ENCODE measurements at places on chromosomes 11 and 22. TPM values are rescaled to one million over a fixed set of nuclear protein-coding genes. Genes with fewer than 3 reads are reported as not detected.

Gene CCDC89
- 9.4 TPM for total RNA-seq

- no peak for DNase-seq
Measured at GRCh38 chr11:11965192-11965591, 43.2 kb downstream of the DKK3 start.

DNA sequence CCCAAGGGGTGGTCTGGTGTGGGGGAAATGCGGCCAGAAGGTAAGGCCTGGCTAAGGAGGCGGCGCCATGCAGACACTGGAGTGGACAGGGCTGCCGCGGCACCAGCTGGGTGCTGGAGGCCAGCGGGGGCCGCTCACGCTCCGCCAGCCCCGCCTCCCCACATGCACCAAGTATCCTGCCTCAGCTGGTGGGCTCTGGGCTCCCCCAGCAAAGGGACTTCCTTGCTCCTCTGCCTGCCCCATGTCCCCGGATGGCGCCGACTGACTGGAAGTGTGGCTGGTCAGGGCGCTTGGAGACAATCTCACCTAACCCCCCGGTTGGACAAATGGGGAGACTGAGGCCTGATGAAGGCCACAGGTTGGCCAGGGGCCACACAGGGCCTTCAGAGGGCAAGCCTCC, 7.6 kb upstream of the CHADL start:
- DNase-seq = no peak

- DNase-seq = no peak
Measured at GRCh38 chr11:83011333-83012167, 60.1 kb downstream of the RAB30 start.

Gene ST14
- not detected for total RNA-seq

DNA sequence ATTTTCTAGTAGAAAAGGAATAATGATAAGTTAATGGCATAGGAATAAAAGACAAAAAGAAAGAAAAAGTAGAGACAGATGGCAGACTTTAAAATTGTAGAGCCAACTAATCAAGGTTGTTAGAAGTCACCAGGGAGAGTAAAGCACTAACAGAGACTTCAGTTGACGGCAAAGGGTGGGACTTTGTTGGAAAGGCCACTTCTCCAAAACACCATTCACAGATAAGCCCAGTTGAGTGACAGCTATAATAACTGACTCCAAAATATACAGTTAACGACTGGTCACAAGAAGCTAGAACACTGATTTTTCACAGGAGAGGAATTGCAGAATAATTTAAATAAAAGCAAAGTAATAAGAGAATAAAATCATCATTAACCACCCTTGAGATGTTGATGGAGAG, 16.0 kb upstream of the SOX6 start:
- DNase-seq = no peak

GRCh38 chr11:79150966-79151365, 289.9 kb downstream of the TENM4 start:
- DNase-seq = peak; percentile 86

DNA sequence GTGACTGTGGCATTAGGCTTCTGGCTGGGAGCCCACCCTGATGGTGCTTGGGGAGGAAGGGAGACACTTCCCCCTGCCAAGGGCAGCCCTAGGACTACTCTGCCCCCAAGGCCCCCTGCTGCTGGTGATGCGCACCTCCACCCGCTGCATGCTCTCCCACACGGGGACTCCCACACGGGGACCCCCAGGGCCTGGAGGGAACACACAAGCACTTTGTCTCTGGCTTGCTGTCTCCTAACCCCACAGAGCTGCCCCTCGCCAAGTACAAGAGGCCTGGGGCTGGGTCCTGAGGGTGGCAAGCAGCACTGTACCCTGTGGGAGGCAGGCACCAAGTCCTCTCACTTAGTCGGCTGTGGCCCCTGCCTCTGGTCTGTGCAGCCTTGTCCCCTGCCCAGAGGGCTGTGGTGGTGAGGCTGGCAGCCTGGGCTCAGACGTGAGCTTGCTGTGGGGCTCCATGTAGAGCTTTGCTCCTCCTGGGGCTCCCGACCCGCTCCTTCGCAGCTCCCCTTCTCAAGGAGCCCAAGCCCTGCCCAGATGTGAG, 7.9 kb downstream of the LRRC75B start:
- no peak for DNase-seq

DNA sequence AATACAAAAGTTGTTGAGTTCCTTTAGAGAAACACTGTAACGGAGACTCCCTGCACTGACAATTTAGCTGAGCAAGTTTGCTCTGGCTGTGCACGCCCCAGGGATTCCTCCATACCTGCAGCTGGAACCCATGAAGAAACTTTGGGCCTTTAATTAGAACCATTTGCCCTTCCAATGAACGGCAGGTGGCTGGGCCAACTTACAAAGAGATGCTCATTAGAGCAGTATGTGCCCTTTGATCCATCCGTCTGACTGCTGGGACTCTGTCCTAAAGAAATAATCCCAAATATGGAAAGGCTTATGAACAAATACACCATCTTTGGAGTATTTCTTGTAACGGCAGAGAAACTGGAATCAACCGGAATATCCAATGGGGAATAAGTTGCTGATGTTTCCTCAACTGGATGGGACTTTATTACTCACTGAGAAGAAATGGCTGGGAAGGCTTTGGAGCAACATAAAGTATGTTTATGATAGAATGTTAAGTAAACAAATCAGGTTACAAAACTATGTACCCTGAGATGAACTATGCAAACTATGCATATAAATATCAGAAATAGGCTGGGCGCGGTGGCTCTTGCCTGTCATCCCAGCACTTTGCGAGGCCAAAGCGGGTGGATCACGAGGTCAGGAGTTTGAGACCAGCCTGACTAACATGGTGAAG, 24.4 kb upstream of the FBLN1 start:
- peak; percentile 96 for DNase-seq

DNA sequence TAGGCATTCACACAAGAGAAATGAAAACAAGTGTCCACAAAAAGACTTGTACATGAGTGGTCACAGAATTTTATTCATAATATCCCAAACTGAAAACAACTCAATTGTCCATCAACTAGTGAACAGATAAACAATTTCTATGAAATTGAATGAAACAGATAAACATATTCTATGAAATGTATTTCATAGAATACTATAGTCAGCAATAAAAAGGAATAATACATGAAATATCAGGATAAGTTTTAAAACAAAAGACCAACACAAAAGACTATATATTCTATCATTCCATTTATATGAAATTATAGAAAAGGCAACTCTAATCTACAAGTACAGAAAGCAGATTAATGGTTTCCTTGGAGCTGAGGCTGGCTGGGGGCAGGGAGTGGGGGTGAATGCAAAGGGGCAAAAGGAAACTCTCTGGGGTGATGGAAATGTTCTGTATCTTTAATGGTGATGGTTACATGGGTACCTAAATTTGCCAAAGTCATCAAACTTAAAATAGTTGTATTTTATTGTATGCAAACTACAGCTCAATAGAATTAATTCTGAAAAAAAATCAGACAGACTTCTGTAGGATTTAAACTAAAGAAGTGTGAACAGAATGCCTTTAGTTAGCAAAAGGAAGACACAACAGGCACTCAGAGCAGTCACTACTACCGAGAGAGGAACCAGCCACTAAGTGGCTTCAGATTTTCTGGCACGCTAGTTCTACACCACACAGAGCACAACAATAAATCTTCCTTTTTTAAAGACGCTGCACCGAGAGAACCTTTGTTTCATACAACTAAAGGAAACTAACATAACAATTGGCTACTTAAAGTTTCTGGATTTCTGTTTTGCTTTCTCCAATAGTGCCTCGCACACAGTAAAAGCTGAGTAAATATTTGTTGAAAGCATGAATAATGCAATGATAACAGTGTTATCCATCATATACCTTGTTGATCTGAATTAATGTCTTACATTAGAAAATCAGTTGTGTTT, 15.4 kb downstream of the CCDC34 start:
- DNase-seq = no peak

- DNase-seq = no peak
Measured at GRCh38 chr11:92894197-92894596, 75.3 kb upstream of the MTNR1B start.

Gene OR8G1
- total RNA-seq = not detected

DNA sequence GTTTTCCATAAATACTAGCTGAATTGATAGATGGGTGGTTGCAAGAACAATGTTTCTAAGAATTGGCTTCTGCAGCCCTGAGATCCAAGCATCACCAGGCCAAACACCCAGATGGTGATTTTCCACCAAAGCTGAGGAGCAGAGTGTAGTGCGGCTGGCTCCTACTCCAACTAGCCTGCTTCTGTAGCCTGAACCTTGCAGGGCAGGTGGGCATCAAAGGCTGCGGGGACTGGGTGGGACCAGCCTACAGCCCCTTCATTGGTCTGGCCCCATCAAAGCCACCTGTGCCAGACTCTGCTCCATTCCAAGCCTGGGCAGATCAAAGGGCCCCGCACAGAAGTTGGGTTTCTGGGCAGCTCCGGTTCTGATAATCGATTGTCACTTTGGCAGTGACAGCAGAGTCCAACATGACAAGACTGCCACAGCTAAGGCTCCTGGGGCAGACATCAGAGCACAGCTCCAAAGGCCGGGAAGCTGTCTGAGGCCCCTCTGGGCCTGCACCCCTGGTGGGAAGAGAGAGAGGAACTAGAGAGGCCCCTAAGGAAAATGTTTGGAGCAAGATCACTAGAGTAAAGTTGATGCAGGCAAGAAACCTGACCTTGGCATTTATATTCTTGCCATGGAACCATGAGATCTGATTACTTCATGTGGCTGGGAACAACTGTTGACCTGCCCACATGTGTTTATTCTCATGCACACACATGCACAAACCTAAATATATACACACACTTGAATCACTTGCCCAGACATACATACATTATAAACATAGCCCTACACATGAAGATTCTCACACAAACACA, 582.9 kb downstream of the INSC start:
- DNase-seq = no peak

Gene SLC43A1
- 10.0 TPM for total RNA-seq

Gene CARD18
- total RNA-seq = not detected

DNA sequence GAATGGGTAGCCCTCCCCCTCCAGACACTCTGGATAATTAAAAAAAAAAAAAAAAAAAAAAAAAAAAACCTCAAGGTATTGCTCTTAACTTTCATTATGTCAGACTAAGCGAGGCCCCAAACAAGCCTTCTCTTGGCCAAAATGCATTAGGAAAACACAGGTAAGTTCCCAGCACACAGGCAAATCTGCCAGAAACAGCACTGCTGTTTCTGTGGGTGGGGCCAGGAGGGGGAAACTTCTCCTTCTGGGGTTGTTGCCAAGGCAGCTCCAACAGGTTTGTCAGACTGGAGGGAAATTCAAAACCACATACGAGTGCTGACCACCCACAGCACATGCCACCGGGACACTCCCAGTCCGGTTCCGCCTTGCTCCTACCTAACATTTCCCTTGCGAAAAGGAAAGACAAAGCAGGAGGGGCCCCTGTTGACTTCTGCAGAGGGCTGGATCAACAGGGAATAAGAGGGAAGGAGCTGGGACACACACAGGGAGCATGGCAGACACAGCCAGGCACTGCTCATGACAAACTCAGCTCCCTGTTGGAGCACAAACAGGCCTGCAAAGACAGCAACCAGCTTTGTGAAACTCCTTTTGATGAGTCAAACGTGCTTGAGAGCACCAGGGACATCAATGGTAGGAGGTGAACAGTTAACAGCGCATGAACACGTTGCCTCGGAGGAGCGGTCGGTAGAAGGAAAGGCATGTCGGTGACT, 55.0 kb downstream of the MYH9 start:
- DNase-seq = peak; percentile 83

DNA sequence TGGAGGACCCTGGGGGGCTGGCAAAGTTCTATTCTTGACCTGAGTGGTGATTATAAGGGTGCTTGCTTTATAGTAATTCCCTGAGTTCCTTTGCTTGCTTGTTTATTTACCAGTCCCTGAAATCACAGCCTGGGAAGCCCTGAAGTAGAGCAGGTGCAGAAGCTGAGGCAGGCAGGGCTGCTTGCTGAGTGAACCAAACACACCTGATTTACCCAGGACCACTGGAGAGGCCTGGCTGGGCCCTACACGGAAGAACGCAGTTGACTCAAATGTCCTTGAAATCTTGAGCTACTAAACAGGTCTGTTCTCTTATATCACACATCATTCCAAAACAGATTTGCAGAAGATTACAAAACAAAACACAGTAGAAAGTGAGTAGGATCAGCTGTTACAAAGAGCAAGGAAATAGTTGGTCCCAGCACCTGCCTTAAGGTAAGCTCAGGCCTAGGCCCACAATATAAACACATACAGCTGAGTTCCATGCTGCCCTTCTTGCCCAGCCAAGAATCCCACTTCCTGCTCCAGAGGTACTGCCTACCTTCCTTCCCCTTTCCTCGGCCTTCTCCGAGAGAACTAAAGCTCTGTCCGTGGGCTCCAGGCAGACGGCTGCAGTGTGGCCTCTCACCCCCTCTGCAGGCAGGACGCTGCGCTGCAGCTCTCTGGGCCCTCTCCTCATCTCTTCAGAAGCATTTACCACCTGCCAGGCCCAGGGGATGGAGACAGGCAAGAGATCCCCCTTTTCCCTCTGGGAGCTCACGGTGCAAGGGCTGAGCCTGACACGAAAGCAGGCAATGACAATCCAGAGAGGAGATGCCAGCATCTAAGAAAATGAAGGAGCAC, 46.1 kb upstream of the SCUBE2 start:
- peak; percentile 69 for DNase-seq

Gene EFCAB6
- 1.1 TPM for total RNA-seq

- no peak for DNase-seq
Measured at GRCh38 chr22:27097506-27097905, 440.1 kb downstream of the MIAT start.

DNA sequence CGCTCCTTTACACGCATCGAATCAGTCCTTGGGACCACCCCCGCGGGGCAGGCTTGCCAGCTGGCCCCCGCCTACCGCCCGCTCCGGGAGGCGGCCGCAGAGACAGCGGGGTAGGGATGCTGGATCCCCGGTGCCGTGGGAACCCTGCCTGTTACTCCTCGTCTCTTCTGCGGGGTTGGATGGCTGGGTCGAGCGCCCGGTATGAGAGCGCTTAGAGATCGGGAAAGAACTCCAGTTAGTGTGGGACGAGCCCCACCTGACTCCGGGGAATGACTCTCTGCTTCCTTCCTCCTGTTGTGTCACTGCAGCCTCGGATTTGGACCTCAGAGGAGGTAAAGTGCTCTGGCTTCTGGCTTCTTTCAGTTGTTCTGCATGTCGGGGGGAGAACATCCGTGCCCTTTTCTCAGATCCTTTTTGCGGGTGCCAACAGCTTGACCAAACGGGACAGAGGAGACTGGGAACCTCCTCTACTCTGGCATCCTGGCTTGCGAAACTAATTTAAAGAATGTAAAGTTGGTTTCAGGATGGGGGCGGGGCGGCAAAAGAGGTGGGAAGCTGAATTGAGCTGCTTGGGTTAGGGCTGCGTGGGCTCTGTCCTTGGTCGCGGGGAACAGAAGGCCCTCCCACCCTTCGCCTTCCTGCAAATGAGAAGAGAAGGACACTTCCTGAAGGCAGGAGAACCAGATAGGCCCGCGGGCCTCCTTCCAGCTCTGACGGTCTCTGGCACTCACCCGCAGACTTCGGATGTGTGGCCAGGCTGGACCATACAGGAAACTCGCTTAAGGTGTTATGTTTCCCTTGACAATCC, 938 bp downstream of the LAYN start:
- peak; percentile 92 for DNase-seq

- DNase-seq = no peak
Measured at GRCh38 chr11:72398058-72398758, 36.1 kb downstream of the CLPB start.

- DNase-seq = no peak
Measured at GRCh38 chr22:49935561-49935960, 17.1 kb downstream of the CRELD2 start.

Gene FOLH1
- total RNA-seq = not detected

Data from IMR-90 (cell line).